ENCODE measurements at places on chromosomes 7 and 10.

- DNase-seq: peak; percentile 63
Observed at GRCh38 chr7:2632733-2633537, 1.1 kb downstream of the TTYH3 start.

- no peak for DNase-seq
Observed at GRCh38 chr10:75244487-75245353, 9.0 kb upstream of the COMTD1 start.

DNA sequence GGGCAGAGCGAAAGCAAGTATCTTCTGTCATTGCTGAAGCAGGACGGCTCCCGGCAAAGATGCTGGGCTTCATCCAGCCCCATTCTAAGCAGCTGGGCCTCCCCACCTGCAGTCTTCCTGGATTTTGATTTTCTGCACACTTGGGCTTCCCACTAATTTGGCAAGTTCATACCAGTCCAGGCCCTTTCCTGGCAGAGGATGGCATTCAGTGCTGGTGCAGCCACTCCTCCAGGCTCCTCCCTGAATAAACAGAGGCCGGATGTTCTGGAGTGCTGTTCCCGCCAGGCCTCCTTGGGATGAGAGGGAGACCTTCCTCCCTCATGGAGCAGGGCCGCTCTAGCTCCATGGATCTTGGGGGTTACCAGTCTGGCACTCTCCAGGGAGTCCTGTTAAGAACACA lies 3.4 kb downstream of the BAG3 start:
- no peak for DNase-seq

DNA sequence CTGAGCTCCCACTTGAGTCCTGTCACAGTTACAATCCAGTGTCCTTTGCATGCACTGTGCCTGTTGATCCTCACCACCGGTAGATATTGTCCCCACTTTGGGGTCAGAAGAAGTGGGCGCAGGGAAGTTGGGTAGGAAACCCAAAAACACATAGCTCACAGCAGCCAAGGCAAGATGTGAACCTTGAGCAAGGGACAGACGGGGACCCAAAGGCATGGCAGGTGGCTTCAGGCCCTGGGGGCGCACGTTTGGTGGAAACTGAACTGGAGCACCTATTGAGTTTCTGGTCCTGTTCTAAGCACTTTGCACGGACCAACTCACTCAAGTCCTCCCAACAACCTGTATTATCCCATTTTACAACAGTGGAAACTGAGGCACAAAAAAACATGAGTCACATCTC lies 82.8 kb upstream of the ZNF716 start:
- no peak for DNase-seq

- DNase-seq: no peak
Observed at GRCh38 chr10:4024516-4025245, 239.7 kb upstream of the KLF6 start.

DNA sequence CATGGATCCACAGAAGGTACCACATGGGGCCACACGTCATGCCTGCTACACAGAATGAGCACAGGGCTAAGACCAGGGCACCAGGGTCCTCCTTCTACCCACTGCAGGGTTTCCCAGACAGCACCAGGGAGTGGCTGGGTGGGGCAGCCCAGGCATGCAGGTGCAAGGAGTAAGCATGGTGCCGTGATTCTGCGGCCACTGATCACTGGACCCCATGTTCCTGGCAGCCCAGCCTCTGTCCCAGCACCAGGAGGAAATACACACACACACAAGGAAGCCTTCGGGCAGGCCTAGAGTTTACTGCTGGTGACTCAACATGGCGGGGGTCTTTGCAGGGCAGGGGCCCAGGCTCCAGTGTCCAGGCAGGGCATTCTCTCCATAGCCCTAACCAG lies 13.9 kb downstream of the ATP6V1F start:
- no peak for DNase-seq

DNA sequence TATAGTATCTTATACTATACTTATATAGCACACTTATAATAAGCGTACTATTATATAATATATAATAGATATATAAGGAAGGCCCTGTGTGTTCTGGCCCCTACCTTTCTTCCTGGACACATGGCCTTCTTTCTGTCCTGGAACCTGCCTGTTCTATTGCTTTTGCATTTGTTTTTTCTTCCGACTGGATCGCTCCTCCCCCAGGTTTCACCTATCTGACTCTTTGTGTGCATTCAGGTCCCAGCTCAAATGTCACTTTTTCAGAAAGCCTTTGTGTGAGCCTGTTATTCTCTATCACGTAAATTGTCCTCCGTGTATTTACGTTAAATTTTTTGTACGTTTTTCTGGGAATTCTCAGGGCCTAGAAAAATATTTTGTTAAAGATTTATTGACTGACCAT lies 2.9 kb upstream of the TRIM8 start:
- no peak for DNase-seq

DNA sequence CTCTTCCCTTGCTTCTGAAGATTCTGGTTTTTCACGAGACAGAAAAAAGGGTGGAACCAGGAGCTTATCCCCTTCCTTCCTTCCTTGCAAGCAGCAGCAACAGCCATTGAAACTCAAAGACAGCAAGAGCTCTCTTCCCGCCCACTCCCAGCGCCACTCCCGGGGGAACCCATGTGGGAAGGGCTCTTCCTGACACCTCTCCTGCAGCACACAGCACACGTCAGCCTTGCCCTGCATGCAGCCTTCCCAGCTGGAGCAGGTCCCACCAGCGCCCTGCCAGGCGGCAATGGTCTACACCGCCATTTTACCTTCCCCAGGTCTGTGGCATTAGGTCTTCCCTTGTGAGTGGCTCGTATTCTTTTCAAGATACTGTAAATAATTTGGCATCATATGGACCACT lies 161.8 kb downstream of the MGMT start:
- DNase-seq: no peak

DNA sequence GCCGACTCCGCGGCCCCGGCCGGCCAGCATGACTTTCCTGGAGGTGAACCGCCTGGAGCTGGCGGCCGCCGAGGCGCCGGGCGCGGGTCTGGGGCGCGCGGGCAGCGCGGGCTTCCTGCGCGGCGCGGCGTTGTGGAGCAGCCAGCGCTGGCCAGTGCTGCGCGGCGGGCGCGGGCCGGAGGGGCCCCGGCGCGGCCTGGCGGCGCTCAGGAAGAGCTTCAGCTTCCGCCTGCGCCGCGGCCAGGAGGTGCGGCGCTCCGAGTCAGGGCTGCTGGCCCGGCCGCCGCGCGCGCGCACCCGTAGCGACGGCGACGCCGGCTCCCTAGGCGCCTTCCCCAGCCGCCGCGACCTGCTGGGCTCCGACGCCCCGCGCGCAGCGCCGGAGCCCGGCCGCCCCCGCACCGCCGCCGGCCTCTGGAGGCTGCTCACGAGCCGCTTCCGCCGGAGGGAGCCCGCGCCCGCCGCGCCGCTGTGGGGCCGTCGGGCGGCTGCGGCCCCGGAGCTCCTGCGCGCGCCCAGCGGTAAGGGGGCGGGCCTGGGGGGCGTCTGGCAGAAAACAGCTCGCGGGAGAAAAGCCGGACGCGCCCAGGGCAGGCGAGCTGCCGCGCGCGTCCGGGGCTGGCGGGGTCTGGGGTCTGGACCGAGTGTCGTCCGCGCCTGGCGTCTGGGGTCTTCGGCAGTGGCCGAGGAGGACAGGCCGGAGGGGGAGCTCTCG lies 29.0 kb downstream of the AGAP3 start:
- no peak for DNase-seq

Measured in activated CD4-positive, CD25-positive, alpha-beta regulatory T cell treated with anti-CD3 and anti-CD28 coated beads, Interleukin-2, amount 50 U/mL, for 72 hours (primary cell).